ENCODE measurements at places on chromosomes 3 and 15. TPM values are rescaled to one million over a fixed set of nuclear protein-coding genes. Genes with fewer than 3 reads are reported as not detected.

DNA sequence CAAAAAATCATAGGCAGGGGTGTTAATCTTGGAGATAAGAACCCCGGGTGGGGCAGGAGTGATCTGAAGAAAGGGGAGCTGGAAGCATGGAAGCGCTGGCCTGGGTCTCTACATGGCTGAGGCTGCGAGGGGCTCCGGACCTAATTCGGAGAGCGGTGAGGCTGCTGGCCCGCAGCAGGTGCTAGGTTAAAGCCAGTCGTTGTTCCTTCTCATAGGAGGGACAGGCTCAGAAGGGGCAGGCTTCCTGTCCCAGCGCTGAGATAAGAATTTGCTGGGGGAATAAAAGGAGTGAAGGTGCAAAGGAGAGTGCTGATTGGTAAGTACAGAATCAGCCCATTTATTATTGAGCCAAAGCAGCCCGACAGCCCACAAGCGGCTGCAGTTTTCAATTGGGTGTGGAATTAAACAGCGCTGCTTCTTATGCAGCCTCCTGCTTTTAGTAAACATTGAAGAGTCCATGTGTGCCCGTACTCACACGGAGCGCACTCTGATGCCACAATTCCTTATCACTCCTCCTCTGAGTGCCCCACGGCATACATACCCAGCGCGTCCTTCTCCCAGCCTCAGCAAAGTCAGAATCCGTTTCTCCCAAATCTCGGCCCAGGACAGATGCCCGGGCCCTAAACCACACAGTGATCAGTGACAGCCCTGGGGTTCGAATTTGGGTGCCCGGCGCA is 17.1 kb downstream of the CHST13 start:
- DNase-seq = no peak

GRCh38 chr15:62868507-62868906 is 174.0 kb upstream of the TPM1 start:
- DNase-seq = no peak

The IP6K2 gene
- polyA plus RNA-seq = 110 TPM

DNA sequence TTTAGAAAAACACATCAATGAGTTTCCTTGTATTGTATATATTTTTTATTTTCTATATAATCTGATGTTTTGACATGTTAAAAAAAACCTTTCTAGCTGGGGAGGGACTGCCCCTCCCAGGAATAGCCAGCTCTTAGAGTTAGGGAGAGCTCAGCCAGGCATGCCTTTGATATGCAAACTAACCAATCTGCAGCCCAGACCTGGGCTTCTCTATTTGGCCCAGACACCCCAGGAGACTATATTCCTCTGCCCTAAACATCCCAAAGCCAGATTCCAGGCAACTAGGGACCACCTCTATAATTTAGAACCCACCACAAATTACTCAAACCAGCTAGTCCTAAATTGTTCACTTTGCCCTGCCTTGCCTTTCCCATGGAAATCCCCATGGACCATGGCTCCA is 390.9 kb upstream of the ADAMTS9 start:
- DNase-seq = no peak

DNA sequence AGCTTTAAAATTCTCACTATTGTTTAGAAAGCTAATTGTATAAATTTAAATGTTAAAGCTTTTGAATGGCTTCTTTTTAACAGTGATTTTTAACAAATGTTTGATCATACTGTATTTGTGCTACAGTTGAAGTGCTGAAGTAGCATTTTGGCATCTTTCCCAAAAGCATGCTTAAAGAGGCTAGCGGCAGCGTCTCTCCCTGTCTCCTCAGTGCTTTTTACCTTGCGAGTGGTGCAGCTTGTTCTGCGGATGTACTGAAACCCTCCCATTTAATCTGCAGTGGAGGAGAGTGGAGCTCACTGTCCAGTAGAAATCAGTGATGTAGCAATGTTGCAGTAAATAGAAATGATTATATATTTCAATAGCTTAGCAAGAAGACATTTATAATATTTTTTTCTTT is 43.7 kb downstream of the LRRC49 start:
- no peak for DNase-seq

GRCh38 chr3:29775340-29775739 is 494.5 kb downstream of the RBMS3 start:
- DNase-seq = no peak

DNA sequence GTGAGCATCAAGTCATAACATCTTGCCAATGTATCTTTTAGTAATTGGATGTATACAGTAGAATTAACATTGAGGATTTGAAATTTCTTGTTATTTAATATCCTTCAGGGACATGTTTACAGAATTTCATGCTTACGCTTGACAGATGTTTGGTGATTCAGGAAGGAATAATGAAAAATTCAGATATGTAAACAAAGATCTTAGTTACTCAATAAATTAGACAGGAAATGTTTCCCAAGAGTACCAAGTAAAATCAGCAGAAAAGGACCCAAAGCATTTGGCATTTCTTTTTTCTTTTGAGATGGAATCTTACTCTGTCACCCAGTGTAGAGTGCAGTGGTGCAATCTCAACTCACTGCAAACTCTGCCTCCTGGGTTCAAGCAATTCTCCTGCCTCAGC is 4.7 kb upstream of the COL6A5 start:
- DNase-seq = no peak

Data from AG04450 (cell line).